ENCODE measurements at places on chromosomes 5 and 9.

DNA sequence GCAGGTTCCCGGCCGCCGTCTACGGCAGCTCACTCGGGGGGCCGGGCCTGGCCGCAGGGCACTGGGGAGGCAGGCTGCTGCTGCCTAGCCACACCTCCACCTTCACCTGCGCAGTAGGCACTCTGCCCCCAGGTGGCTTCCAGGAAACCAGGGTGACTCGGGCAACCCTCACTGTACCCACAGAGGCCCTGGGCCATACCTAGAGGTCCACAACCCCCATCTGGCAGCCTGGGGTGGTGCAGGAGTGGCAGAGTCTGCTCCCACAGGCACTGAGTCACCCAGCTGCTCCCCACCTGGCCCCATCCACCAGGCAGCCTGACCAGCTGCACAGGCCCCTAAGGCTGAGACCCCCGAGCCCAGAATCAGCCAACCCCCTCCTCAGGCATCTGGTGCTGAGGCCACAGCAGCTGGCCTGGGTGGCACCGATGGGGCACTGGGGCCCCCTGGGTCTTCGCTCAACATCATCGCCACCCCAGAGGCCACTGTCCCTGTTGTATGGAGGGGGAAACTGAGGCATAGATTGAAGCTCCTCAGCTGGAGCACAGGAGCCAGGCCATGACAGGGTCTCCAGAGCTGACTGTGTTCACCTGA lies 70.2 kb downstream of the KCNT1 start:
- no peak for DNase-seq

DNA sequence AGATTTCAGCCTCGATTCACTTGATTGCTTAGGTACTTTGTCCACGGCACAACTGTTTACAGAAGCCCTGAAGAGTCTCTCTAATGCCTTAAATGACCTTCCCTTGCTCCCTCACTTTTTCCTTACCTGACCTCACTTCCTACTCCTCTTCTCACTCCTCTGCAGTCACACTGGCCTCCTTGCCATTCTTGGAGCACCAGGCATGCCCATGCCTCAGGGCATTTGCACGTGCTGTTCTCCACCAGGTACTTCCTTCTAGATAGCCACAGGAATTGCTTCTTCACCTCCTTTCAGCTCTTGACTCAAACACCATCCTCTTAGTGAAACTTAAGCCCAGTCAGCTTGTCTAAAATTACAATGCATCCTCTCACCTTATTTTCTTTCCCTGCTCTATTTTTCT lies 52.4 kb upstream of the TRAF1 start:
- DNase-seq: no peak

- DNase-seq: no peak
Observed at GRCh38 chr5:98016771-98017170, 756.7 kb upstream of the RGMB start.

GRCh38 chr5:143059355-143059754 lies 289.2 kb downstream of the ARHGAP26 start:
- DNase-seq: no peak

GRCh38 chr9:3292311-3292710 lies 233.5 kb downstream of the RFX3 start:
- DNase-seq: no peak

DNA sequence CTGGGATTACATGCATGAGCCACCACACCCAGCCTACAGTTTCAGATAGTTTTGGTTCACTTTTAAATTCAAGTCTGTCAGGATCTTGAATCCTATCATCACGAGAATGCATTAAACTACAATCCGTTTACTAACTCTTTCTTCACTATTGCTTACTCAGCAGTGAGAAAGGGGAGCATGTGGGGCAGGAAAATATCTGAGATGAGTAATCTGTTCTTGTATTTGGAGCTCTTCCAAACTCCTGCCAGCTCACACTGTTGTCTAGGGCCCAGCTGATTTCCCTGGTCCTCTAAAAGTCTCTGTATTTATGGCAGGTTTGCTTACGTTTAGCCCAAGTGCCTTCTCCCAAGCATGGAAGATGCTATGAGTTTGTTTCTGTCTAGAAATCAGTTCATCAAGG lies 152.2 kb downstream of the FGF18 start:
- no peak for DNase-seq

DNA sequence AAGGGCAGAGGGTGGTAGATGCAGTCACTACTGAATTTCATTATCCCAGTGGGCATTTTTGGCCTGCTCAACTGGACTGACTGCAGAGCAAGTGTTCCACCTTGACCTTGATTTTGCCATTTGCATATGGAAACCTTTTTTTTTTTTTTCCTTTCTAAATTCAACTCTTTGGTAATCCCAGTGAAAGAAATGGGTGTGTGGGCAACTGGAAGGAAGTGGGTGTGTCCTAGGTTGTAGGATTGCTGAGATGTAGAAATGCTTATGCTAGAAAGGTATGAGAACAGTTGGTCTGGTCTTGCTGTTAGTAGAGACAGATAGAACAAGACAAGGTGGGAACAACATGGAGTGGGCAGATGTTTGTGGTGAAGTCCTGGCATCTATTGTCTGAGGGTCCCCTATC lies 7.8 kb upstream of the IL12B start:
- no peak for DNase-seq

DNA sequence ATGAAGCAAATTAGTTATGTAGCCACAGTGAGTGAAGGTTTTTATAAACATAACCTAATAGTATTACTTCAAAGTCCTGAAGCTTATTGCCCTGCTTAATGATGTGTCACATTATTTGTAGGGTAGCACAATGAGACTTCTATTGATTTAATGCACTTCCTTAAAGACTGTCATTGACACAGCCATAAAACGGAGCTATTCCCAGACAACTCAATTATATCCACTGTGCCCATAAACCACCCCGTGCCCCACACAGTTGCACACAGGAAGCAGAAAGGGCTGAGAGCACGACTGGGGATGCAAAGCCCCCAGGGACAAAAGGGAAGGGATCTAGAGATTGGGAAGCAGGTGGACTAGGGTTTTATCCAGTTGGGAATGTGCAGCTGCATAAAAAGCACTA lies 37.0 kb downstream of the TRIM32 start:
- no peak for DNase-seq

GRCh38 chr5:73673161-73673591 lies 47.2 kb downstream of the ARHGEF28 start:
- no peak for DNase-seq

GRCh38 chr5:85605381-85605780 lies 1012.4 kb upstream of the COX7C start:
- DNase-seq: no peak

- no peak for DNase-seq
Observed at GRCh38 chr5:118257066-118257465, 731.3 kb downstream of the DTWD2 start.

GRCh38 chr5:175700991-175701390 lies 43.1 kb downstream of the HRH2 start:
- no peak for DNase-seq

GRCh38 chr9:19488721-19489120 lies 79.9 kb downstream of the ACER2 start:
- no peak for DNase-seq

DNA sequence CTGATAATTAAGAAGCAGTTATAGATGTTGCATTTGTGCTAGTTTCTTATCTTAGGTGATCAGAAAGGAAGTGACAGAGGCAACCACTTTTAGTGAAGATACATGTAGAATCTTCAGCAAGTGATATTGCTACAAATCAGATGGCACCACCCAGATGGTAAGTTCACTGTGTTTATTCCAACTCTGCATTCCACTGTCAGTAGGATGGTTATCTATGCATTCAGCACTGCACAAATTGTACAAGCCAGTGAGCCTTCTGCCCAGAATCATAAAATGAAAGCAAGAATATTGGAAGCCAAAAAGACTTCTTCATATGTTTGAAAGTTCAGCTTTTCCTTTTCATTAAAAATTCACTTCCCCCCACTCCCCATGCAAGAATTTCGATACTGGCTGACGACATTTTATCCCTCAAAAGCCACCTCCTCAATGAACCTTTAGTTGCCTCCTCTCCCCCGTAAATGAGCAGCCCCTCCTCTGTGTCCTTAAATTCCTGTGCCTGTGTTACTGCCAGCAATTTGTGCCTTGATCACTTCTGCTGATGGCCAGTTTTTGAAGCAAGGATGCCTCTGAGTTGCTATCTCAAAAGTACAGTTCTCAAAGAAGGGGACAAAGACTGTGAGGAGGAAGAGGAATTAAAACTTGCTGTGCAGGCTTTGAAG lies 91.6 kb downstream of the ZSWIM6 start:
- no peak for DNase-seq

DNA sequence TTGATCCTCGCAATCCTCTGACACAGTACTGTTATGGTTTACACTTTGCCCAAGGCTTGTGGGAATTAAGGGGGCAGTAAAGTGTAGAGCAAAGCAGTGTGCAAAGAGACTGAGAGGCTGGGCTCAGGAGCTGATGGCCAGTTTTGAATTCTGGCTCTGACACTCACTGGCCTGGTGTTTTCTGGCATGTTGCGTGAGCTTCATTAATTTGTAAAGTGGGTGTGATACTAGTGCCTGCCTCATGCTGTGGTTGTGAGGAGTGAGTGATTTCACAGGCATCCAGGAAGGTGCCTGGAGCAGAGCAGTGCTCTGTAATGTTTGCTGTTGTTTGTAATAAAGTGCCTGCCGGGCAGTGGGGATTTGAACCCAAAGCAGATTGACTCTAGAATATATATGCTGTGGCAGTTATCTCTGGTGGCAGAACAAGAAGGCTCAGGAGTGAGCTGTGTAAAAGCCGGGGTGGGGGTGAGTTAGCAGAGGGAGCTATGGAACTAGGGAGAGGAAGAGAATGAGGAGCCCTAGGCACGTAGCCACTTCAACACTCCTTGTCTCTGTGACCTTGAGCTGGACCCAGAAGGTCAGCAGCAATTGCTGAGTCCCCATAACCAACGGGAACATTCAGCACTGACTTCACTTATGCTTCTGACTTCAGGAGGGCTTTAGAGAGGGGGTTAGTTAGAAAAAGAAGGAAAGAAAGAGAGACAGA lies 108.5 kb downstream of the DOCK2 start:
- no peak for DNase-seq

- DNase-seq: no peak
Observed at GRCh38 chr5:20604992-20605391, 617.0 kb upstream of the CDH18 start.

Measured in Right ventricle myocardium inferior (tissue), 1 donor.